ENCODE measurements at places on chromosomes 2 and 18.
A peak's percentile ranks its signal among the peaks of the same experiment; 100 is the strongest.

GRCh38 chr2:230902180-230902899, 22.7 kb downstream of the GPR55 start:
- DNase-seq = no peak

- DNase-seq = no peak
Measured at GRCh38 chr2:42510608-42511243, 16.9 kb upstream of the KCNG3 start.

DNA sequence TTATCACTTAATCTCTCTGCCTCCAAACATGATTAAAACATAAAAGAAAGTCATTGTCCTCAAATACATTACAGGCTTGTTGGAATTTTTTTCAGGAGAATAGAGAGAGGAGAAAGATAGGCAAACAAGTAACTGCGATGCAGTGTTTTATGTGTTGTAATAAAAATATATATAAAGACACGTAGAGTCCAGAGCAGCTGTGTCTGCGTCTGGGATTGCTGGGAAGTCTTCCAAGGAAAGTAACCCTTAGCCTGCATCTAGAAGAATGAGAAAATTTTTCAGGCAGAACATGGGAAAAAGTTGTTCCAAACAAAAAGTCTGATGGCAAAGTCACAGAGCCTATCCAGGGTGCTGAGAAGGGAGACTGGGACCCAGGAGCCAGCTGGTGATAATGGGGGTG, 91.8 kb upstream of the ST6GAL2 start:
- no peak for DNase-seq

DNA sequence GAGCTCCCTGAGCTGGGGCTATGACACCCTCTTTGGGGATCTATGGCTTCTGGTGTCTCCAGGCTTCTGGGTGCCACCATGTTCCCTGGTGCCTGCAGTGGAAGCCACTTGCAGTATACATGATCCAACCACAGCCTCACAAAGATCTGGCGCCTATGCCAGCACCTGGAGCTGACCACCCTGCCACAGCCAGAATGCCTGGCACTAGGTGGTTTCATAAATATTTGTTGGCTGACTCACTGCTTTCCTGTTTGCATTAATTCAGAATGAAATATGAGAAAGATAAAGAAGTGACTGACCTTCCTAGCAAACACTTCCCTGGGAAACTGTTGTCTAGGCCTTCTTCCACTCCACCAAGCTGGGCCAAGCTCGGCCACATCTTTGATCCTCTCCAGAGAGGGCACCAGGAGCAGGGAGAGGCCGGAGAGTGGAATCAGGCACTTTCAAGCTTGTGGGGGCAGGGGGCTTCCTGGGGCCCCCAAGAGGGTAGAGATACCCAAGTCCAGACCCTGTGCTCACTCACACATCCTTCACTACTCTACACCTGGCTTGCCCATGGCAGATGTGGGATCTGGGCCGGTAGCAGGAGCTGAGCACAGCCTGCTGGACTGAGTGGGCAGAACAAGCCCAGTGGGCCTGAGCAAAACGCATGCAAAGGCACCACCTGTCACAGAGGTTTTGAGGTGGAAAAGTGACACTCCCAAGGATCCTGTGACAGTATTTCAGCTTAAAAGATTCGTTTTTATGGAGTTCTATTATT, 565.7 kb downstream of the SLC4A3 start:
- DNase-seq = no peak

- DNase-seq = no peak
Measured at GRCh38 chr2:128738446-128739110, 419.9 kb upstream of the HS6ST1 start.

DNA sequence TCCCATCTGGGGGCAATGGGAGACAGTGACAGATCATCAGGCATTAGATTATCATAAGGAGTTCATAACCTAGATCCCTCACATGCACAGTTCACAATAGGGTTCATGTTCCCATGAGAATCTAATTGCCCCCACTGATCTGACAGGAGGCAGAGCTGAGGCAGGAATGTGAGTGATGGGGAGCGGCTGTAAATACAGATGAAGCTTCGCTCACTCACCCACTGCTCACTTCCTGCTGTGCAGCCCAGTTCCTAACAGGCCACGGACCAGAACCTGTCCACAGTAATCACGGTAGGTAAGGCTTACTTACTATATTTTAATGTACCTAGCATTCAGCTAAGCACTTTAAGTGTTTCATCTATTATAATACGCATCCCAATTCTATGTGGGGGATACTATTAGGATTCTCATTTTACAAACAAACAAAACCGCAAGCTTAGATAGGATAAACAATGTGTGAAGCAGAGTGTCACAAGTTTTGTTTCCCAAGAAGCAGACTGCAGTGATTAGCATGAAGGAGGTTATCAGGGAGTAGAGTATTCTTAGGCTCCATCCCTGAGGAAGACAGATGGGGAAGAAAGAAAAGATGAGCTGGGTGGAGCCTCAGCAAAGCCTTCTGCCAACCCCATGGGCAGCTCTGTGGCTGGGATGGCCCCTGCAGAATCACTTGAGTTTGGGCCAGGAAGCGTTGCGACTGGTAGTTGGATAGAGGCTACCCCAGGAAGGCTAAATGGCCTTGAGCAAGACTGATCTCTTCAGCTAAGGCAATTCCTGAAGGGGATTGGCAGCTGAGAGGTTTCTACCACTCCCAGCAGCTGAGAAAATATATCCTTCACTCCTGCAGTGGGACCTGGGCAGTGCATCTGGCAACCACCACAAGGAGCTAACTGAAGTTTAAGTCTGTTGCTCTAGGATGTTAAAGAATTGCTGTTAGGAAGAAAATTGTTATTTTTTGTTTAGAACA, 133.1 kb downstream of the MREG start:
- no peak for DNase-seq

DNA sequence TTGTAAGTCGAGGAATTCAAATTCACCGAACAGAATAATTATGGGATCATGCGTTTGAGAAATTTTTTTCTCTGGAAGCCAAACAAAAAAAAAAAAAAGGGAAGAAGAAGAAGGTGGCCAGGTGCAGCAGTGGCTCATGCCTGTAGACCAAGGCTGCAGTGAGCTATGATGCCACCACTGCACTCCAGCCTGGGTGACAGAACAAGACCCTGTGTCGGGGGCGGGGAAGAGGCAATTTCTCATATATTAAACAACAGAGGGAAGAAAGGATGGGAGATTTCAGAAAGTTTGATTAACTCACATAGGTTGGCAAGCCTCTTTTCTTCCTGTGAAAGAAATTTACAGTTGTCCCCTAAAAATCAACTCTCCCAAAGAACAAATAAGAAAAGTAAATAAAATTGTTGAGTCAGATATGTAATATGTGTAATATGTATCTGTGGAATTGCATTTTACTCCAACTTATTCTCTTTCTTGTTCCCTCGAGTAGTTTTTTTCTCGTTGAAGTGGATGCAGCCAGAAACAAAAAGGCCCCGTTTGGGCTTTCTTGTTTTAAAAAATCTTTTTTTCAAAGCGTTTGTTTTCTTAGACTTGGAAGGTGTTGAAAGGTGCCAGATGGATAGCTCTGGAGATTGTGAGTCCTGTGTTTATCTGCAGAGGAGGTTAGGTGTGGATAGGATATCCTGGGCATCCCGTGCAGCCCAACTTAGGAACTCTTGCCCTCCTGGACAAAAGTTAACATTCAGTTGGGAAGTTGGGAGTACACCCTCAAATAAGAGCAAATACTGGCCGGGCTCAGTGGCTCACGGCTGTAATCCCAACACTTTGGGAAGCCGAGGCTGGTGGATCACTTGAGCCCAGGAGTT, 25.4 kb upstream of the FMNL2 start:
- DNase-seq = no peak

DNA sequence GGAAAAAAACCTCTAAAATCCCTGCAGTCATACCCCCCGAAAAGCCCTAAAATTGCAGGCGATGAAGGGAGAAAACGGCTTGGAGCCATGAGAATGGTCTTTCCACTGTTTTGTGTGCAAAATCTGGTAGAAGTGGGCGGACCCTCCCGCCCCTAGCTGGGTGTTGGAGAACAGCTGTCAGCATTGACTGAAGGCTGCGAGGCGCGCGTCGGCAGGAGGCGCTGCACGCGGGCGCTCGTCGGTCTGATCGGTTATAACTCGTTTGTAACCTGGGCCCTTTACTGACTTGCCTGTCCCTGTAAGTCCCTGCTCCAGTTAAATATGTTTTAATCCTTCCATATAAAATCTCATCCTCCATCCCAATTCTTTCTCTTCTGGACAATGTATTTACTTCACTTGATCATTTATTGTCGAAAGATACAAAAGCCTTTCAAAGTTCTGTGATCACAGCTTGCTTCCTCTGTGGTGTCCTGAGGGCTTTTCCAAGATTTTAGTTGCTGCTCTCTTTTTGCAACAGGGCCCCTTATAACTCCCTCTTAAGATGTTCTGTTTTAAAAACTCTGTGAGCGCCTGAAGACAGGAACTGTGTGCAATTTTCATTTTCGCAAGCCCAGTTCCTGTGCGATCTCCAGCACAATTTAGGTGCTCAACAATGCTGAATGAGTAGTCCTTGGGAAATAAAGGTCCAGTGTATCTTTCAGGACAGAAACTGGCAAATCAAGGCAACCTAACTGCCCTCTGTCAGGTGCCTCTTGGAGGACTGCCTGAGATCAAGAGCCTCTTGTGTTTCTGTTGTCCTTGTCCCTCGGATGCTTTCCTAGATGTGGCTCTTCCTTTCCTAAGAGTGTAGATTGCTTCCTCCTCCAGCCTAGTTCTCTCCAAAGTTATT, 918 bp upstream of the HNRNPLL start:
- DNase-seq = peak; percentile 54

DNA sequence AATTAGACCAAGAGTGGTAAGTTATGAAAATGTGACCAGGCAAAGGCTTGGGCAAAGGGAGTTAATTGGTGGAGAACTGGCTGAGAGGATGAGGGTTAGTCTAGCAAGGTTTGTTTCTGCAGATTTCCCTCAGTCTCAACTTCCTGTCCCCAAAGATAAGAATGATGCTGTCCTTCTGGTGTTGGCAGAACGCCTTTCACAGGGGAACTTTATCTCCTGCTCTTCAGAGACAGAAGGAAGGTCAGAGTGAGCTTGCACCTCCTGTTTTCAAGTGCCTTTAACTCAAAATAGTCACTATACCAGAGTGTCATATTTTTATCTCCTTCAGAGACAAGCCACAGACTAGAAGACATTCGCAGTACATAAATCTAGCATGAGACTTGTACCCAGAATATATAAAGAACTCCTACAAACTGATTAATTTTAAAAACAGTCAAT, 95.7 kb downstream of the TEX51 start:
- DNase-seq = no peak

Data from NCI-H1436 treated with DMSO at 0.1 percent for 48 hours (cell line).